ENCODE measurements at places on chromosomes 2 and 18.

DNA sequence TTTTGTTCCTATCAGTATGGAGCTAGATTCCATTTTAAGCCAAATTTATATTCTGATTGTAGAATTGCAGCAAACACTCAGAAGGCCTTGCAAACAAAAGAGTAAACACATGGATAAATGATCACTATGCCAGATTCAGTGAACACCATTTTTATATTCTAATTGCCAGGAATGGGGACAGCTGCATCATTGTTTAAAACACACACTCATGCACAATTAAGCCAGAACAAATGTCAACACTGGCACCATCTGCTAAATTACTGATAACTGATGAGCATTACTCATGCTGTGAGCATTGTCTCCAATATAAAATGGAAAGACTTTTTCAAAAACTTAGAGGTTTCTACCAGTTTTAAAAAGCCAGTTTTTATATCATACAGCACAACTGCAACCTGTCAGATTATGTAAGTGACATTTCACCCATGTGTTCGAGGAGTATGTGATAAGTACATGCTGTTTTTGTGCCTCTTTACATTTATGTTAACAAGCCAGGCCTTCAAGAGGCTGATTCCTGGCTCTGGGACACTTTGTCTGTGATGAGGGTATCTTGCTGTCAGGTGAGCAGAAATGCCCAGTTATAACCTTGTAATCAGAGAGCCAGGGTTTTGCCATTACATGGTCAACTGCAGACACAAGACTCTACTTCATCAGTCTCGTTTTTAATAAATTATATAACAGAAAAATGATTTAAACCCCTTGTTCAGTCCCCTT is 4.4 kb upstream of the ST8SIA5 start:
- DNase-seq: no peak

- DNase-seq: no peak
Measured at GRCh38 chr2:38554973-38555595, 47.6 kb downstream of the HNRNPLL start.

- DNase-seq: peak; percentile 40
Measured at GRCh38 chr18:7329016-7329415, 98.1 kb downstream of the LRRC30 start.

- DNase-seq: no peak
Measured at GRCh38 chr2:157150747-157151146, 106.8 kb upstream of the GALNT5 start.

DNA sequence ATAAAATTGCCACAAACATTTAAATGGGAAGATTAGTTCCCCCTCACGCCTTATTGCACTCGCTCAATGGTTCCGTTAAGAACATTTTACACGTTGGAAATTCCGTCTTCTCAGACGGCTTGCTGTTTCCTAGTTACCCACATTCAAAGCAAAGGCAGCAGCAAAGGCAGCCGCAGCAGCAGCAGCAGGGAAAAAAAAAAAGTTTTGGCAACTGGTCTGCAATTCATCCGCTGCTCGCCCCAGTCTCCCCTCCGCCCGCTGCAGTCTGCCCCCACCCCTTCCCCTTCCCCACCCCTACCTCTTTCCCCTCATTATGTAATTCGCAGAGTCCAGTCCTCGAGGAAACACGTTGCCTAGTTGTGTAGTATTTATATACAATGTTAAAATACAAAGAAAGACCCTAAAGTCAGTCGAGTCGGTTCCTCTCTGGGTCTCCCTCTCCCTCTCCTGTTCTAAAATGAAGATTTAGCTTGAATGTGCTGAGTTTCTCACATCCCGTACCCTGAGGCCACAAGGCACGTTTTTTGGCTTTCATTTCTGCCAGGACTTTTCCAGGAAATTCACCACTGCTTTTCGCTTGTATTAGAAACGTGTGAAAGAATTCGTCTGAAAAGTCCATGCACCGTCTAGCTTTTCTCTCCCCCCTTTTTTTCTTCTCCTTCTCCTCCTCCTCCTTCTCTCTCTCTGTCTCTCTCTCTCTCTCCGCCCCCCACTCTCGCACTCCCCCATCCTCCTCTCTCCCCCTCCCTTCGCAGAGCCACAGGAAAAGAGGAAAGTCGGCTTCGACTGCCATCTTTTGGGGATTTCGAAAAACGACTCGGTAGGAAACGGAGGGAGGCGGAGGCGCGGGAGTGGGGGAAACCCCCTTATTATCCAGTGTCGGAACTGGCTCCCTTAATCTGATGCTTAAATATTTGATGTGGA is 140.0 kb downstream of the MEIS1 start:
- DNase-seq: peak; percentile 16

DNA sequence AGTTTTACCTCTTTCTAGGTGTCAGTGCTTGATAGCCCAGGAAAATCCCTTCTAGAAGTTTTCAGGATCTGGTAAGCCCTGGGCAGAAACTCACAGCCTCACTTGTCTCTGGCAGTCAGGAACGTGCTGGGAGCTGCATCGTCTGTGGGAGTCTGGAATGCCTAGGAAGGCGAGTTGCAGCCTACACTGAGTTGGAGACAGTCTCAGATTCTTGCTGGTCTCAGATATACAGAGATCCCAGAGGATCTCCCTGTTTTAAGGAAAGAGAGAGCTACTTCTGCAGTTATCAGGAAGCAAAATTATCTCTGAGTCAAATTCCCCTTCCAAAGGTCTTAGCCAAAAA is 104.4 kb upstream of the CDC42EP3 start:
- no peak for DNase-seq

- DNase-seq: peak; percentile 66
Measured at GRCh38 chr2:23449413-23449812, 64.4 kb downstream of the KLHL29 start.

GRCh38 chr2:98474979-98475632 is 30.4 kb downstream of the INPP4A start:
- DNase-seq: no peak

DNA sequence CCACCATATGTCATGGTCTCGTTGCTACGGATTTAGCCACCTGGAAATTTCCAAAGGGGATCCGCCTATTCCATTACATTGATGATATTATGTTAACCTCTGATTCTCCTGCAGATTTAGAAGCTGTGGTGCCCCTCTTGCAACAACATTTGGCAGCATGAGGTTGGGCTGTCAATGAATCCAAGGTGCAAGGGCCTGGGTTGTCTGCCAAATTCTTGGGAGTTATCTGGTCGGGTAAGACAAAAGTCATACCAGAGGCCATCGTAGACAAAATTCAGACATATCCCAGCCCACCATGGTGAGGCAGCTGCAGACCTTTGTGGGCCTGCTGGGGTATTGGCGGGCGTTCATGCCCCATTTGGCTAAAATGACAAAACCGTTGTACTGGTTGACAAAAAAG is 13.6 kb upstream of the C2orf42 start:
- no peak for DNase-seq

- no peak for DNase-seq
Measured at GRCh38 chr2:238761868-238762267, 86.0 kb upstream of the TWIST2 start.

- no peak for DNase-seq
Measured at GRCh38 chr2:233083782-233084181, 23.6 kb downstream of the INPP5D start.

DNA sequence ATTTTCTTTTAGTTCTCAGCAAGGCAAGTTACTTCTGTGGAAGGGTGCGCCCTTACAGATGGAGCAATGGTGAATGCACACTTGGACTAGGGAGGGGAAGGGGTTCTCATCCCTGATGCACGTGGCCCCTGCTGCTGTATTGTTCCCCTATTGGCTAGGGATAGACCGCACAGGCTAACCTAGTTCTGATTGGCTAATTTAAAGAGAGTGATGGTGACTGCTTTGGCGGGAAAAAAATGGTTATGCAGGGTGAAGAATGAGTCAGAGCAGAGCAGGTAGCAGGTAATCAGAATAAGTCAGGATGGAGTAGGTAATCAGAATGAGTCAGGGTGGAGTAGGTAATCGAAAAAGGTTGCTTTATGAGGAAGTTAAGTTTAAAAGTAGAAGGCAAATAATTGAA is 171.5 kb downstream of the MTCL1 start:
- DNase-seq: no peak

DNA sequence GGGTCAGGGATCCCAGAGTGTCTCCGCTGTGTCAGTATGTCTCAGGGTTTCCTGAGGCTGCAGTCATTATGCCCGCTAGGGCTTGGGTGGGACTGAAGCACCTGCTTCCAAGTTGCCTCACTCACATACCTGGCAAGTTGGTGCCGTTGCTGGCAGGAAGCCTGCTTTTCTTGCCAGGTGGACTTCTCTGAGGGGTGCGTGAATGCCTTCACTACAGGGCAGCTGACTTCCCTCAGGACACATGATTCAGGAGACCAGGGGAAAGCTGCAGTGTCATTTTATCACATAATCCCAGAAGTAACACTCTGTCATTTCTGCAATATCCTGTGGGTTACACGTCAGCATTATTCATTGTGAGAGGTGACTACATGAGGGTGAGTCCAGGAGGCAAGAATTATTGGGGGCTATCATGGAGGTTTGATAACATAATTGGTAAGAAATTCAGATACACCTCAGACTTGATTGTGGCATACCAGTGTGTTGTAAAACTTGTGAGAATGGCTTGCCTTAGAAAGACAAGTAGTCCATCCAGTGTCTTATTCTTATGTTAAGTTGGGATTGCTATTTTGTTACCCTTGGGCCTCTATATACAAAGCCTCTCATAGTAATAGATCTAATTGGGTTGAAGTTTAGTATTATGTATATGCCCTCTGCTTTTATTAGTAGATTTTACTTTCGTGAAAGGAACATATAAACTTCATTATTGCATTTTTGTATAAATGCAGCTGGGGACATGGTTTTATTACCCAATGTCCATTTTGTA is 44.1 kb downstream of the NEDD4L start:
- DNase-seq: peak; percentile 48

DNA sequence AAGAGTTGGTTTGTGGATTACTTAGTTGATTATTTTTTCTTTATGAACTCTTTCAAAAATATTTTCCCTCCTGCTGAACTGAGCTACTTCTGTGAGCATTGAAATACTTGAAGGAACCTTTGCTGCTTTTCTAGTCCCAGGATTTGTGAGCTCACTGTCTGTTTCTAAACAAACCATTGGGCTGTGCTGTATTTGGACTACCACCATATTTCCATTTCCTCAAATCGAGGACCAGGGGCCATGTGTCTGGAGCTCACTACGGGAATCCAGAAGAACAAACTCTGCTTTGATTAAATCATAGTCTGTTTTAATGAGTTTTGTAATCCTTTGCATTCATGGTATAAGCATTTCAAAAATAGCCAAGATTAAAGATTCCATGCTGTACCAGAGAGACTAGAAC is 1.3 kb downstream of the MRPL33 start:
- no peak for DNase-seq

GRCh38 chr2:230749111-230749510 is 36.5 kb downstream of the CAB39 start:
- no peak for DNase-seq

- DNase-seq: no peak
Measured at GRCh38 chr2:210389856-210390255, 74.9 kb upstream of the MYL1 start.

DNA sequence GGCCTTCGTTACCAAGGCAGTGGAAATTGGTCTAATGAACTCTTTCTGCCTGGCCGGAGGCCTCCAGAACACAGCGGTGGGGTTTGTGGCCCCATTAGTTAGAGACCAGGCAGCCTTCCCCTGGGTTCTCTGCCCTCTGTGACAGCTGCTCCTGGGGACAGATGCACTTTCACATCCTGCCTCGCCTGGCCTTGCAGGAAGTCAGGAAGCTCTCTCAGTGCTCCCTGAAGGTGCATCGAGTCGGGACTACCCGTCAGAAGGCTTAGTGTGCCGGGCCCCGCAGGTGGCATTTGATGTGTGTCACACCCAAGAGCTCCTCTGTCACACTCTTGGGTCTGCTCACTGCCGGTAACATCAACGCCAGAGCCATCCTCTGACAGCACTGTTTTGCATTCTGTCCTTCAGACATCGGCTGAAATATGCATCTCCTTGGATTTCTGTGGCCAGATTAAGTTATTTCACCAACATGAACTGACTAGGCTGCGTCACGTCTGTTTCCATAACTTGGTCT is 158.3 kb downstream of the LDLRAD4 start:
- DNase-seq: no peak

DNA sequence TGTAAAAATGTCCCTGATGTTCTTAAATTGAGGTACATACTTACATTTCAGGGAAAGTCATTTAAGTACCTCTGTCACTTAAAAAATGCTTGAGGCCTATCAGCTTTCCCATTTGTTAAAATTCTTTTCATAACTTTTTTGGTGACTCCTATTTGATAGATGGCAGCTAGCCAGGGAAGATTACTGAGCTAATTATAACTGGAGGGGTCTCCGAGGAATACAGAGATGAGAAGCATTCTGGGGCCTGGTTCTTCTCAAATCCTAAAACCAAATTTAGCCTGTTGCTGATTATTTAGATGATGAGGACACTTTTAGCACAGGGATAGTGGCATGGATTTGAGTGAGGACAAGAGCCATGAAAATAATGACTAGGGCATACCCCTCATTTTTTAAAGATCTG is 4.8 kb downstream of the UGP2 start:
- no peak for DNase-seq

- DNase-seq: no peak
Measured at GRCh38 chr2:146265656-146266055, 1579.2 kb upstream of the ACVR2A start.

- no peak for DNase-seq
Measured at GRCh38 chr2:25237764-25238163, 69.4 kb upstream of the POMC start.

DNA sequence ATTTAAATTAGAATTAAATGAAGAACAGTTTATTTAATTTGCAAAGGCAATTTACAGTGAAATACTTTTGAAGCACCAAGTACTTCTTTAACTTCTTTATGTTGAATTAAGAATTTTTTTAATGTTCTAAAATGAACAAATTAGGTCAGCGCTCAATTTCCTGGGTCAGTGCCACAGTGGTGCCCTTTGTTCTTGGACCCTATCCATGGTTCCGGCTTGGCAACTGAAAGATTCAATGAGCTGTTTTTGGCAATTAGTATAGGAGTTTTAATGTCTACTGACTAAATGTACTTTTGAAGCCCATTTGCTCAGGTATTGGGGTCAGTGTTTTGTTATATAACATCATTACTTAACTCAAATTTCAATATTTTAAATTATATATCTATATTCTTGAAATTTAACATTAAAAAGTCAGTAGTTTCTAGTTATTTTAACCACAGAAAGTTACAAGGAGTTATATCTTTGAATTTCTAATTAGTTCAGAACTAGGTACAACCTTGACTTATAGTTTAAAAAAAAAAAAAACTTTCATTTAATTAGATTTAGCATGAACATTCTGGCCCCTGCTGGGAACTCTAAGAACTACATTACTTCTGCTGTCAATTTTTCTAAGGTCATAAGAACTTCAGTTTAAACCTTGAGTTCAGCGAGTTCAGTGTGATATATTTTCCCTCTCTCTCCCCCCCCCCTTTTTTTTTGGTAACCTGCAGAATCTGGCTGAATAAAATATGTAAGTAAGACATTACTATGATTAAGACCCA is 7.6 kb upstream of the MSTN start:
- peak; percentile 82 for DNase-seq

- DNase-seq: no peak
Measured at GRCh38 chr2:105425936-105426625, 27.2 kb upstream of the FHL2 start.

- no peak for DNase-seq
Measured at GRCh38 chr2:237200462-237200861, 114.8 kb downstream of the COPS8 start.
